Lung (tissue), 17 donors: ENCODE measurements at places on chromosomes 4 and X. TPM values are rescaled to one million over a fixed set of nuclear protein-coding genes. Genes with fewer than 3 reads are reported as not detected.
A peak's percentile ranks its signal among the peaks of the same experiment; 100 is the strongest.

STOX2 gene
- 27.5 TPM for total RNA-seq

AMTN gene
- total RNA-seq: not detected

PPP3CA gene
- 44.3 TPM for total RNA-seq

UGT2B15 gene
- total RNA-seq: not detected

CISD2 gene
- total RNA-seq: 23.2 TPM

SLBP gene
- total RNA-seq: 34.9 TPM

NSDHL gene
- total RNA-seq: 28.2 TPM

CCSER1 gene
- 6.2 TPM for total RNA-seq

SPANXA1 gene
- total RNA-seq: not detected

APBB2 gene
- total RNA-seq: 65.9 TPM

SNCA gene
- 12.1 TPM for total RNA-seq

HTR2C gene
- total RNA-seq: 0.23 TPM

HTN1 gene
- total RNA-seq: not detected

DNA sequence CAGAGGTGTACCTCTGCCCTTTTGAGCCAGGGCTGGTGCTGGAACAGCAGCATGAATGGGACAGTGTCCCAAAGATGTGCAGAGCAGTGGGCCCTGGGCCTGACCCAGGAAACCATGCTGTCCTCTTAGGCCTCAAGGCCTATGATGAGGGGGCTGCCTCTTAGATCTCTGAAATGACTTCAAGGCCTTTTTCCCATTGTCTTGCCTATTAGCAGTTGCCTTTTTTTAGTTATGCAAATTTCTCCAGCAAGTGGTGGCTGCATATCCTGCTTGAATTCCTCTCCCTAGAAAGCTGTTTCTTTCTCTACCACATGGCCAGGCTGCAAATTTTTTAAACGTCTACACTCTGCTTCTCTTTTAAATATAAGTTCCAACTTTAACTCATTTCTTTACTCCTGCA, 160.3 kb downstream of the CFAP299 start:
- no peaks in the 10 kb centered on the region for H3K27me3 ChIP-seq
- DNase-seq: no peak
- H3K36me3 ChIP-seq: no peaks in the 10 kb centered on the region
- no peak overlapping the region for H3K27ac ChIP-seq

- H3K27me3 ChIP-seq: no peaks in the 10 kb centered on the region
- DNase-seq: no peak
- H3K4me3 ChIP-seq: no peak overlapping the region
- H3K36me3 ChIP-seq: peaks cover 56% of the 10 kb centered on the region
- peaks cover 6% of the 10 kb centered on the region for H3K4me1 ChIP-seq
Measured at GRCh38 chr4:87489678-87490077, 39.5 kb downstream of the SPARCL1 start.

GRCh38 chr4:174156239-174156826, 127.1 kb downstream of the FBXO8 start:
- no peaks in the 10 kb centered on the region for H3K36me3 ChIP-seq
- no peak overlapping the region for H3K27ac ChIP-seq
- no peaks in the 10 kb centered on the region for H3K27me3 ChIP-seq
- no peak overlapping the region for H3K4me3 ChIP-seq
- peak; percentile 78 for DNase-seq

DNA sequence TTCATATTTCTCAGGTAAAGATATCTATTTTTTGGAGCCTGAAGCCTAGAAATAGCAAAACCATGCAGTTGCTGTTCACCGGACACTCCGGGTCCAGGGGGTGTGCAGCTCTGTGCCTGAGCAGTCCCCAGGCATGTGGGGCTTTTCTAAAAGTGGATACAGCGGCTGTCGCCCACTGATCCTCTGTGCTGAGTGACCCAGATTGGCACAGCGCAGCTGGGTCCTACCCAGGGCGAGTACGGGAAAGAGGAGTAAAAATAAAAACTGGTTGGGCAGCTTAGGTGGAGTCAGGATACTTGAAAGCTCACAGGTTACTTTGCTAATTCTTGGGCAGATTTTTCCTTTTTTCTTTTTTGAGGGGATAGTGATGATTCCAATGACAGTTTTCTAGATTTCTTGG, 118.8 kb downstream of the UCHL1 start:
- DNase-seq: no peak
- H3K4me1 ChIP-seq: peaks cover 16% of the 10 kb centered on the region
- no peak overlapping the region for H3K4me3 ChIP-seq
- no peak overlapping the region for H3K27ac ChIP-seq
- H3K27me3 ChIP-seq: no peaks in the 10 kb centered on the region

DNA sequence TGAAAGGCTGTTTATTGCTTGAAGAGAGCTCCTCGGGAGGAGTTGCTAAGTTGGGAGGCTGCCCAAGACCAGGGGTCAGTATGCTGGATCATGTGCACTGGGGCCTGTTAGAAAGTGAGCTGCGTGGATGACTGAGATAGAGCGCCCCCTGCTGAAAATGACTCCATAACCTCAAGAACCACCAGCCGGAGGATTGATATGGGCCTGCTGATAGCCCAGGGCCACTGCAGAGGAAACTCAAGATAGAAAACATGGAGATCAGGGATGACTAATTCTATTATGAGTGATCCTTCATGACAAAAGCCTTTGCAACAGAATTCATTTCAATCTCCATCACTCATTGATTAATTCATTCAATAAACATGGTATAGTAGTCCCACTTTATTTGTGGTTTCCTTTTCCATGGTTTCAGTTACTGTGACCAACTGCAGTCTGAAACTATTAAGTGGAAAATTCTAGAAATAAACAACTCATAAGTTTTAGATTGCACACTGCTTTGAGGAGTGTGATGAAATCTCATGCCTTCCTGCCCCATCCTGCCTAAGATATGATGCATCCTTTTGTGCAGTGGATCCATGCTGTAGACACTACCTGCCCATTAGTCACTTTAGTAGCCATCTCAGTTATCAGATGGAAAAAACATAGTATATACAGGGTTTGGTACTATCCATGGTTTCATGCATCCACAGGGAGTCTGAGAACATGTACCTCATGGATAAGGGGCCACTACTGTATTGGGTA, 126.7 kb upstream of the MBNL3 start:
- H3K4me1 ChIP-seq: no peaks in the 10 kb centered on the region
- peaks cover 32% of the 10 kb centered on the region for H3K27me3 ChIP-seq
- no peaks in the 10 kb centered on the region for H3K36me3 ChIP-seq
- H3K27ac ChIP-seq: no peak overlapping the region

DNA sequence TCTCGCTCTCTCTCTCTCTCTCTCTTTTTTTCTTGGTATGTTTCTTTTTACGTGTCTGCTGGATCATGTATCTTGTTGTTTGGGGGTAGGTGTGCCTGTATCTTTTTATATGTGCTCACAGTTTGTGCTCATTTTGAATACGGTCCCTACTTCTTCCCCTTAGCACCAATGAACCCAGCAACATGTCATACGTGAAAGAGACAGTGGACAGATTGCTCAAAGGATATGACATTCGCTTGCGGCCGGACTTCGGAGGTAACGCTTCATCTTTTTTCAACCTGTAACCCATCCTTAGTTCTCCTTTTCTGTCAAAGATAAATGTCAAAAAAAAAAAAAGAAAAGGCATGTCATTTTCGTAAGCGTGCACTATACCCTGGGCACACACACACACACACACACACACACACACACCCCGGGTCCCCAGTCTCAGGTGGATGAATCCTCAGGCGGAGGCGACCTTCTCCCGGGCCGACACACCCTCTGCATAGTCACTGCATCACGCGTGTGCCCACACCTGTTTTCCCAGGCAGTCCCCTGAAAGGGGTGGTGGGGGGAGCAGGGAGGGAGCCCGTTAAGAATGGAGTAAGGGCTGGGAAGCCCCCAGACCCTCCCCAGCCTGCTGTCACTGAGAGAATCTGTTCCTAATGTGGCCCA, 511 bp downstream of the GABRB1 start:
- peak overlapping the region; percentile 76 for H3K27ac ChIP-seq
- H3K36me3 ChIP-seq: no peaks in the 10 kb centered on the region
- peaks cover 19% of the 10 kb centered on the region for H3K4me1 ChIP-seq
- H3K4me3 ChIP-seq: no peak overlapping the region
- no peaks in the 10 kb centered on the region for H3K27me3 ChIP-seq

DNA sequence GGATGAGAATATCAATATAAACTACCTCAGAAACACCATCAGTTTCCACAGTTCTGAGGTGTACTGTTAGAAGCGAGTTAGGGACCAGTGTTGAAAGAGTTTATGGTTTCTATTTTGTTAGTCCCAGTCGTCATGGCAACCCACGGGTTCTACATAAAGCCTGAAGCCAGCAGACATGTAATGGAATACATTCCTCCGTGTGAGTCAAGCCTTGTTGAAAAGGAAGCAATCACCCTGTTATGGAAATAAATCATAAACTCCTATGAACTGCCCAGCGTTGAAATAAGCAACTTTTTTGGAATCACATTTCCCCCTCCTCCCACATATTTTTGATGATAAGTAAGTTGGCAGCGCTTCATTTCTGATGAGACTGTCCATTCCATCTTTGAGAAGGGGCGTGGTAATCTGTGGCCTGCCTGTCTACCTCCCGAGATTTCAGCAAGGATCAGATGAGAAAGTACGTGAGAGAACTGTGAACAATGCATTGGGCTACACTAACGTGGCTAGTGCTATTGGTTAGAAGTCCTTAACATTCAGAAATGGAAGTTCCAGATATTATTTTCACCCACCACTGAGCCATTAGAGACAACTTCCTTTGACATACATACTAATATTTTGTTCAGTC, 40.4 kb upstream of the PDHA1 start:
- no peak overlapping the region for H3K27ac ChIP-seq
- H3K36me3 ChIP-seq: no peaks in the 10 kb centered on the region
- no peak overlapping the region for H3K4me3 ChIP-seq

GRCh38 chr4:2663275-2663674, 92.9 kb downstream of the TNIP2 start:
- H3K27me3 ChIP-seq: no peaks in the 10 kb centered on the region
- no peak overlapping the region for H3K4me3 ChIP-seq
- DNase-seq: peak; percentile 46

GRCh38 chr4:87130985-87131703, 89.3 kb downstream of the KLHL8 start:
- H3K27ac ChIP-seq: peak overlapping the region; percentile 4
- no peak for DNase-seq
- H3K27me3 ChIP-seq: no peaks in the 10 kb centered on the region
- H3K4me3 ChIP-seq: no peak overlapping the region
- H3K4me1 ChIP-seq: peaks cover 3% of the 10 kb centered on the region

GRCh38 chr4:57412259-57413054, 302.3 kb upstream of the IGFBP7 start:
- DNase-seq: no peak
- H3K27ac ChIP-seq: no peak overlapping the region
- H3K27me3 ChIP-seq: no peaks in the 10 kb centered on the region

DNA sequence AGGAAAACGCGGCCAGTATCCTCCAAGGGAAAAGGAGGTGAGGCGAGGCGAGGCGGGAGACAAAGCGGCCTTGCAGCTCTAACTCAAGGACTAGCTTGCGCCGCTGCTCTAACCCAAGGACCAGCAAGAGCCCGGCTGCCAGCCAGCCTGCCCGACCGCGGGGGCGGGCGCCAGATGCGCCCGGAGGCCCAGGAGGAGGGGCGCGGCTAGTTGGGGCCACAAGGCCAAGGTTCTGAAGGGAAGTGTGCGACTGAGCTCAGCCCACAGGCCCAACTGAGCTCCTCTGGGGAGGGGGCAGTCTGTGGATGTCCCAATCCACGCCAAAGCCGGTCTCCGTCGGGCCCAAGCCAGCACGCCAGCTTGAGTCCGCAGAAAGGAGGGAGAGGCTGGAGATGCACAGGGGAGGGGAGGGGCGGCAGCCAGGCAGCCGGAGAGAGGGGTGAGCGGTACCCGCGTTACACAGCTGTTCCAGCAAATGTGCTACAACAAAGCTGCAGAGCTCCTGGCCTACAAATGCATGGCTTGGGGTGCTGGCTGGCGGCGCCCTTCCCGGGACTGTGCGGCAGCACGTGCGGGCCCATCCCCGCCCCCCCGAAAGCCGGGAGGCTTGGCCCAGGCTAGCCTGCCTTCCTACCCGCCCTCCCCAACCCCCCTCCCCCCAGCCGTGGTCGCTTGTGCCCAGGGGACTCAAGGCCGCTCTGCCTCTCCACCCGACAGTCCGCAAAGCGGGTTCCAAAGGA, 637 bp downstream of the AMER1 start:
- H3K4me3 ChIP-seq: peak overlapping the region; percentile 40
- peak overlapping the region; percentile 63 for H3K27ac ChIP-seq
- DNase-seq: peak; percentile 61
- H3K27me3 ChIP-seq: no peaks in the 10 kb centered on the region
- H3K4me1 ChIP-seq: peaks cover 8% of the 10 kb centered on the region

- no peaks in the 10 kb centered on the region for H3K4me1 ChIP-seq
- H3K36me3 ChIP-seq: no peaks in the 10 kb centered on the region
- DNase-seq: no peak
- H3K27ac ChIP-seq: no peak overlapping the region
- peaks cover 31% of the 10 kb centered on the region for H3K27me3 ChIP-seq
- no peak overlapping the region for H3K4me3 ChIP-seq
Measured at GRCh38 chrX:45233531-45233930, 32.9 kb upstream of the DIPK2B start.

DNA sequence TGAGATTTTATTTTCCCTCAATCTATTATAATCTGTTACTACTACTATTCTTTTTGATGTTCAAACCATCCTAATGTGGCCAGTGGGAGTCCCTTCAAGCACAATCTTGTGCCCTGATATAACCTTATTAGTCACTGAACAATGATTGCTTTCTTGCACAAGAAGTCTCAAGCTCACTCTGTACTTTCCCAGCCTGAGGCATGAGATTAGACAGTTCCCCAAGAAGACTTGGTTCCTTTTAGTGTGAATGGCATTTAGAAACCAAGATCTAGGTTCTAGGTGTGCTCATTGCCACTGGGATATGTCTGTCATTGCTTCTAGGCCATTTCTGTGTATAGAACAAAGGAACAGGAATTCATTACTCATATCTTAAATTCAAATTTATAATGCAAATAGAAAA, 28.0 kb upstream of the RBM41 start:
- no peaks in the 10 kb centered on the region for H3K4me1 ChIP-seq
- no peak overlapping the region for H3K27ac ChIP-seq
- H3K36me3 ChIP-seq: no peaks in the 10 kb centered on the region
- DNase-seq: no peak
- no peaks in the 10 kb centered on the region for H3K27me3 ChIP-seq
- H3K4me3 ChIP-seq: no peak overlapping the region

DNA sequence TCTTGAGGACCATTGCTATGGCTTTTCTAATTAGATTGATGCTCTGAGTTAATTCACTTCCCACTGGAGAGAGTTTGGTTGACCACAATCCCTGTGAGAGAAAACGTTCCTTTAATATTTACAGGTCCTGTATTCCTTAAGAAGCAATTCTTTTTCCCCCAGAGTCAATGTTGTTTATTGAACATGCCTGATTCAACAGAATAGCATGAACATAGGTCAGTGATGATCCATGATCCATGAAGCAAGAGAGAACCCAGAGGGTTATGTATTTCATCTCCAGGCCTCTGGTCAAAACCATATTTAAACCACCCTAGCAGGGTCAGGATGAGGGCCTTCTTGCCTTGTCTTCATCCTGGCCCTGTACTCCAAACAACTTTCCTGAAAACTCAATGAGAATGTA, 39.4 kb upstream of the EFHC2 start:
- H3K27ac ChIP-seq: no peak overlapping the region
- H3K4me3 ChIP-seq: no peak overlapping the region
- no peaks in the 10 kb centered on the region for H3K27me3 ChIP-seq
- no peaks in the 10 kb centered on the region for H3K36me3 ChIP-seq

- no peak overlapping the region for H3K27ac ChIP-seq
- DNase-seq: no peak
- no peaks in the 10 kb centered on the region for H3K36me3 ChIP-seq
- H3K4me1 ChIP-seq: no peaks in the 10 kb centered on the region
- H3K4me3 ChIP-seq: no peak overlapping the region
Measured at GRCh38 chrX:65990702-65991101, 49.2 kb downstream of the VSIG4 start.
